CD4-positive, alpha-beta T cell (primary cell): ENCODE measurements at places on chromosomes 4 and X.

- no peak for DNase-seq
Observed at GRCh38 chr4:133151341-133151690, 2.2 kb downstream of the PCDH10 start.

DNA sequence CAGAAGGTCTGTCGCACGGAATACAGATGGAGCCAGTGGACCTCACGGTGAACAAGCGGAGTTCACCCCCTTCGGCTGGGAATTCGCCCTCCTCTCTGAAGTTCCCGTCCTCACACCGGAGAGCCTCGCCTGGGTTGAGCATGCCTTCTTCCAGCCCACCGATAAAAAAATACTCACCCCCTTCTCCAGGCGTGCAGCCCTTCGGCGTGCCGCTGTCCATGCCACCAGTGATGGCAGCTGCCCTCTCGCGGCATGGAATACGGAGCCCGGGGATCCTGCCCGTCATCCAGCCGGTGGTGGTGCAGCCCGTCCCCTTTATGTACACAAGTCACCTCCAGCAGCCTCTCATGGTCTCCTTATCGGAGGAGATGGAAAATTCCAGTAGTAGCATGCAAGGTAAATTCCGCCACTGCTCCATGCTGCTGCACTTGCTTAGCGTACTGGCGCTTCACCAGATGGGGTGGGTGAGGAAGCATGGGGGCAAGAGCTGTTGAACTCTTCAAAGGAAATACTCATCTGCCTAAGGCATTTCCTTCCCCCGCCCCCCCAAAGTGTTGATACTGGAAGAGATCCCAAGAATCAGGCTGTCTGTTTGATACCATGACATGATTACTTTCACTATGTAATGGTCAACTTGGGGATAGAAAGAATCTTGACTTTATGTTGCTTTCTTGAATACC lies 24.8 kb downstream of the KLF3 start:
- DNase-seq, result no peak

DNA sequence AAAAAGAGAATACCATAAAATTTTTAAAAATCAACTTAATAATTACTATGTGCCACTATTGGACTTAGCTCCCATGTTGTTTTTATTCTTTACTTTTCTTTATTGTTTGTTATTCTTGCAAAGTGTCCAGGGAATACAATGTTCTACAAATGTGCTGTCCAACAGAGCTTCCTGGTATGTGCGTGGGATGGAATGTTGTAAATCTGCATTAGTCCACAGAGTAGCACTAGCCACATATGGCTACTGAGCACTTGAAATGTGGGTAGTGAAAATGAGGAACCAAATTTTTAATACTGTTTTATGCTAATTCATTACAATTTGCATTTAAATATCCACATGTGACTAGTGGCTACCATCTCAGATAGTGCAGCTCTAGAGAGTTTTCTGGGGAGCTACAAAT lies 14.3 kb upstream of the CORIN start:
- DNase-seq, result no peak

GRCh38 chr4:176469546-176469945 lies 149.8 kb downstream of the SPCS3 start:
- no peak for DNase-seq

GRCh38 chr4:121307445-121308327 lies 73.1 kb downstream of the QRFPR start:
- no peak for DNase-seq

- no peak for DNase-seq
Observed at GRCh38 chr4:41885456-41885855, 49.8 kb upstream of the TMEM33 start.

DNA sequence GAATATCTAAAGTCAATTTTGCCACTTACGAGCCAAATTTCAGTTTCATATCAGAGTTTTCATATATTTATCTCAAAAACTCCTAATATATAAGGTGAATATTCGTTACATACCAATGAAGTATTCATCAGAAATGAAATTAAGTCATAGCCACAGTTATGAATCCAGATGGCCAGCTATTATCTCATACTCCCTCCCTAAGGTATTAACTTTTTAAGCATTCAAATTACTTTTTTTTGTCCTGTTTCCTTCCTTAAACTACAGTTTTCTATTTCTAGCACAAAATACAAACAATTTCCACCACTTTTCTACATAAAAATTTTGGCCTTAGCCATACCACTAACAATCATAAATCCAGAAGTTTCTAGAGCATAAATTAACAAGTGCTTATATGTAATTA lies 13.0 kb downstream of the NR3C2 start:
- DNase-seq, result no peak

DNA sequence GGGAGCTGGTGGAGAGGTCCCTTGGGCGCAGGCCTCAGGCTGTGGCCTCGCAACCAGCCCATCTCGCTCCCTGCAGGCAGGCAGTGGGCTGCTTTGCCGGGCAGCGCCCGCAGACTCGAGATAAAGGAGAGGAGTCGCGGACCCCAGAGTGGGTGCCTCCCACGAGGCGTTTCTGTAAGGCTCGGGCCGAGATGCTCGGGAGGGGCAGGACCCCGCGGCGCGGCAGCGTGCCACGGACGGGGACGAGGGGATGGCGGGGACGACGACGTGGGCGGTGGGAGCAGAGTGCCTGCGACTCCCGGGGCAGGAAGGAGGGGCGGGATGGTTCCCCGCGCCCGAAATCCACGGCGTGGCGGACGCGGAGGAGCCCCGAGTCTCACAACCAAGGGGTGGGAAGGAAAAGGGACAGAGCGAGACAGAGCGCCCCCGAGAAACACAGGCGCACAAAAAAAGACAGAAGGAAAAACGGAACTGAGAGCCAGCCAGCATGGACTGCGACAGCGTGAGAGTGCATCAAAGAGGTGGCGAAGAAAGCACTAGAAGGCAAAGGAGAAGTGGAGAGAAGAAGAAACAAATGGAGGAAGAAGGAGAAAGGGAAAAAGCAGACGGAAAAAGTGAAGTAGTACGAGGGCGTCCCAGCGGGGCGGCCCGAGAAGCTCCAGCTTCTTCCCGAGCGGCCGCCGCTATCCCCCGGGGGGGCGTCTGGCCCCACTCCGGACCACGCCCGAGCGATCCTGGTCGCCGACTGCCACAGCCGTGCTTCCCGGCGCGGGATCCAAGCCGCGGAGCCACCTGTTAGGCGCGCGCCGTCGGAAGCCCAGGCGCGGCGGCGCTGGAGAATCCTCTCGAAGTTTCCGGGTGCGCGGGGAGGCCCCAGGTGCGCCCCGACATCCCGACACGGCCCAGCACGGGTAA lies 1.5 kb downstream of the BEND4 start:
- DNase-seq, result no peak

DNA sequence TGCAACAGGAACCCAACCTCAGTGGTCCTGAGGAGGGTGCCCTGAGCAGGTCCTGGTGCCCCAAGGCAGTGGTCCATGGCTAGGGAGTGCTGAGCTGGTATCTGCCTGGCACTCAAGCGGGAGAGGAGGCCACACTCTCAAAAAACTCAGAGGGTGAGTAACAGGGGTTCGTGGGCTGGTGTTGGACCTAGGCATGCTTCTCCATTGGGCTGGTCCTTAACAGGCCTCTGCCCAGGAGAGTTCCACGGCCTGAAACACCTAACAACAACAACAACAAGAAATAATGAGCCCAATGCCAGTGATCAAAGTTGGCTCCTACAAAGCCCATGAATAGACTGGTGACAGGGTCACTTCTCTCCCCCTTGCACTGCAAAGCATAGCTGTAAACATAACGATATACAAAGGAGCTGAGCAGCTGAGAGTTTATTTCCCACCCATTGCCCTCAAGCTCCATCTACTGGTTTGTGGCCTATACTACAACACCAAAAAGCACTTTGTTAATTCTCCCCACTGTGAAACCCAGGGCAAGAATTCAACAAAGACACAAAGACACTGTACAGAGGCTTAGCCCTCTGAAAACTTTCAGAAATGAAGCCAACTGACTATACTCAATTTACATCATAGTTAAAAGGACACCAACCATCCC lies 736.1 kb upstream of the ADGRL3 start:
- DNase-seq, result no peak

DNA sequence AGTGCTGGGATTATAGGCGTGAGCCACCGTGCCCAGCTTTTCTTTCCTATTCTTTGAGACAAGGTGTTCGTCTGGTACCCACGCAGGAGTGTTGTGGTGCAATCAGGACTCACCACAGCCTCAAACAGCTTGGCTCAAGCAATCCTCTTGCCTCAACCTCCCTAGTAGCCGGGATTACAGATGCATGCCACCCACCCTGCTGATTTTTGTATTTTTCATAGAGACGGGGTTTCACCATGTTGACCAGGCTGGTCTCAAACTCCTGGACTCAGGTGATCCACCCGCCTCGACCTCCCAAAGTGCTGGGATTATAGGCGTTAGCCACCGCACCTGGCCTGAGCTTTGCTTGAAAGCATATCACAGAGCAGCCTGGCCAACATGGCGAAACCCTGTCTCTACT lies 1.5 kb upstream of the CRLF2 start:
- no peak for DNase-seq

GRCh38 chrX:40952855-40953254 lies 132.4 kb upstream of the USP9X start:
- no peak for DNase-seq

GRCh38 chr4:169243825-169244609 lies 26.7 kb downstream of the SH3RF1 start:
- no peak for DNase-seq

- DNase-seq, result no peak
Observed at GRCh38 chrX:8042304-8042703, 115.1 kb upstream of the PNPLA4 start.

GRCh38 chr4:89307446-89308160 lies at the start of gene GPRIN3:
GPRIN3 (minus strand) TSS chr4:89307800; CDS start chr4:89250110, 57,690 bp downstream.
- DNase-seq, result peak; percentile 53

GRCh38 chrX:23765868-23766267 lies 17.1 kb upstream of the SAT1 start:
- no peak for DNase-seq

DNA sequence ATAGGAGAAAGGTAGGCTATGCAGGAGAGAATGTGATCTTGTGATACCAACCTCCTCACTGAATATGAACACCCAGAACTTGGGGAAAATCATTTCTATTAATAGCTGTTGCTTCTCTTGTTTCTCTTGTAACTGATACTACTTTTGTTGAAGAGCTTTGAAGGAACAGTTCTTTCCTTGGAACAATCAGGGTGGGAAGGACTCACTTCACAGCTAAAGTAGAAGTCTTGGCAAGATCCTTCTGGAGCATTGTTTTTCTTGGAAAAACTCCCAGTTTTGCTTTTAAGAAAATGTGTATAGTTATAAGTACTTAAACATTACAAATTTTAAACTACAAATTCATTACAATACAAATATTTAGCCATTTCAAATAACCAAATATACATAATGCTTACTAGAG lies 19.1 kb upstream of the XK start:
- no peak for DNase-seq

DNA sequence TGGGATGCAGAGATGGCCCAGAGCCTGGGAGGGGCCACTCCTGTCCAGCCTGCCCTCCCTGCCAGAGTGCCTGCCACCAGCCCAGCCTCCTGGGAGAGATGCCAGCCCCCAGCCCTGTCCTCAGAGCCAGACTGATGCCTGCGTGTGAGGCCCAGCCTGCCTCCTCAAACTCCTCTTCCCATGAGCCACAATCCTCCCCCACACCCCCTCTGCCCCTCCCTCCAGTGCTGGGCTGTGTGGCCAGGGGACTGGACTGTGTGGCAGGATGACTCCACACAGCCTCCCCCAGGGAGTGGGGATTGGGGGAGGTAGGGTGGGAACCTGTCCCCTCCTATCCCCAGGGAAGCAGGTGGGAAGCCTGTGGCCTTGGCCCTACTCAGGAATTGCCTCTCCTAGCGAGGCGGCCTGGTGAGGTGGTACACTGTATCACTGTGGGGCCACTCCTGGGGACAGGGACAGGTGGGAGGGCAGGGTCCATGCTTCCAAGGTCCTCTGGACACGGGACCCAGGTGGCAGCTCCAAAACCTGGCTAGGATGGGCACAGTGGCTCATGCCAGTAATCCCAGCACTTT lies 4.3 kb upstream of the SH3BP2 start:
- no peak for DNase-seq

- no peak for DNase-seq
Observed at GRCh38 chr4:162499478-162499877, 335.7 kb upstream of the FSTL5 start.

- no peak for DNase-seq
Observed at GRCh38 chr4:186192066-186192612, 772 bp downstream of the CYP4V2 start.

GRCh38 chr4:141635736-141636081 lies 674 bp upstream of the IL15 start:
- peak; percentile 23 for DNase-seq

DNA sequence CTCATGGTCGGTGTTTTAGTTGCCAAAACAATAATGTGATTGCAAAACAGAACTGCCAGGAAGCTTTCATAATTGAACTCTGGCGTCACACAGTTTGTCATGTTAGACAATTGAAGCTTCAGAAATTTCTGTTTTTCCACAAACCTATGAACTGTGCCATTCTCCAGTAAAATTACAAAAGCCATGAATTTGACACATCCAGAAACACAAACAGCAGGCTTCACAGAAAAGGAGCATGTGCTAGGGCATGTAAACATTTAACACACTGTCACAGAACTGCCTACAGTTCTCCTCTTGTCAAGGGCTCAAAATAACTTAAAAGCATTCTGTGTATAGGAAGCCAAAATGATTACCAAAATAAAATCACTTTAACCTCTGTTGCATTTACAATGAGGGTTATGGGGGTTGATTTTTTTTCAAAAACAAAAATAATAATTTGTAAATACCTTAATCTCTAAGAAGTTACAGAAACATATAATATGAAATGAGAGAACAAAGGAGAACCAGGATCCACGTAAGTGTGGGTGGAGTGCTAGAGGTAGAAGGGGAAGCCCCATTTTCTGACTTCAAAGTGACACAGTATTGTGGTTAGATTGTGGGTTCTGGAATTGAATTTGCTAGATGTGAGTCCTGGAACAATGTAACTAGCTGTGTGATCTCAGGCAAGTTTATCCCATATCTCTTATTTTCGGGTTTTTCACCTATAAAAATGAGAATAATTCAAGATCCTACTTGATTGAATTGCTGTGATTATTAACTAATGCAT lies 295.0 kb downstream of the CENPC start:
- no peak for DNase-seq

- no peak for DNase-seq
Observed at GRCh38 chr4:140255467-140255866, 101.5 kb upstream of the MAML3 start.

GRCh38 chr4:40240040-40240653 lies 43.3 kb downstream of the RHOH start:
- DNase-seq, result no peak
